ENCODE measurements at places on chromosomes 7 and 10.

DNA sequence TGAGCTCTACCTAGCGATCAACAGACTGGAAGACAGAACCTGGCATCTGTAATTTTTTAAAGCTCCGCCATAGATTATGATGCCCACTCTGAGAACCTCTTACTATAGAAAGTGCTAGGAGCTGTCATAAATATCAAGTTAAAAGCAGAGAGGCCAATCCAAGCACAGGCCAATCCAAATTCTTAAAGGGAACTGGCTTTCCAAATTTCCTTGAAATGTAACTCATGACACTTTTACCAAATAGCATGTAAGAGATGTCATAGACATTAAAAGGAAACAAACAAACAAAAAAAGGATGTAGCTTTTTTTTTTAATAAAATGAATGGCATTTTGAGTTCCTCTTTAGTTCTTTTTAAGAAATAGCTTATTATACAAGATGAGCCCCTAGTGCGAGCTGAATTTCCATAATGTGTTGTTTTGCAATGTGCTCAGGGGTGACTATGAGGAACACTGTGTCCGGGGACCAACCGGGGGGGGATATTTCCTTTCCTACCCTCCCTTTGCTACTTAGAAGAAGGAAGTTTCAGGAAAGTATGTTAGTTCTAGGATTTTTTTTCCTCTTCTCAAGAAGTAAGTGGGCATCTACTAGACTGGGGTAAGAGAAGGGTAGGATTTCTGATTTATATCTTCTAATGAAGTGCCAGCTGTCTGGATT is 23.7 kb upstream of the MRC1 start:
- no peak for DNase-seq

GRCh38 chr10:92327445-92328433 is 36.8 kb downstream of the MARCHF5 start:
- no peak for DNase-seq

GRCh38 chr7:17640730-17641377 is 299.4 kb downstream of the SNX13 start:
- DNase-seq, result no peak

DNA sequence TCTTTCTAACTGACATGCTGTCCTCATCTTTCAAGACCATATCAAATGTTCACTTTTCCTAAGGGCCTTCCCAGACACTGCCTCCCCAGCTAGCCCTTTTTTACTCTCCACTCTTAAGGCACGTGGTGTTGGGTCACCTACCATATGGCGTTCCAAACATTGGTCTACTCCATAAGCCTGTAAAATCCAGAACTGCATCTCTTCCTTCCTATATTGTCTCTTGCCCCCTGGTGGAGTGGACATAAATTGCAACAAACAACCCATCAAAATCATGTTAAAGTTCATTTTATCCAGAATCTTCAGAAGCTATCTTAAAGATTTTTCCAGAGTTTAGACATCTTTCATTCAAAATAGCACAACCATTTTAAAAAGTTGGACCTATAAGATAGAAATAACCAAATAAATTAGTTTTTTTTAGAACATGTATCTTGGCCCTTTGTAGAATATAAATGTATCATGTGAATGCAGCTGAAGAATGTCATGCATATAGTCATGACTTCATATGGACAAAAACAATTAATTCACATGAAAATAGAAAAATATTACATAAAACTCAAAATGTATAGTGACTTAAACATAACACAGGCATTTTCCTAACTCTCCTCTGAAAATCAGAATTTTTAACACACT is 180.6 kb upstream of the CHRM2 start:
- DNase-seq, result no peak

DNA sequence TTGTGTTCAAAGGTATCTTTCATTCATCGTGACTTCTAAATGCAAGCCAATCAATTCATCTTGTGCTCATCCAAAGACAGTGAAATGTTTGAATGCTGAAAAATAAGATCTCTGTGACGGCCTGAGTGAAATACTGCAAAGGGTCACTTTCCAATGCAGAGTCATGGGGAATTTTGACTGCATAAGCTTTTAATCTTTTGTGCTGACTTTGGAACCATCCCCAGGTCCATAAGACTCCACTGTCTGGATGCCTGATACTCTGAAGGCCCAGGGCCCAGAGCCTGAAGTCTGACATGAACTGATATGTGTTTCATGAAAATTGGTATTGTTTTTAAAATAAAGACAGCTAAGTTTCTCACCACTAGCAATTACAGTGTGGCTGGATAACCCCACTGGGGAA is 39.0 kb downstream of the PPP1R3C start:
- no peak for DNase-seq

DNA sequence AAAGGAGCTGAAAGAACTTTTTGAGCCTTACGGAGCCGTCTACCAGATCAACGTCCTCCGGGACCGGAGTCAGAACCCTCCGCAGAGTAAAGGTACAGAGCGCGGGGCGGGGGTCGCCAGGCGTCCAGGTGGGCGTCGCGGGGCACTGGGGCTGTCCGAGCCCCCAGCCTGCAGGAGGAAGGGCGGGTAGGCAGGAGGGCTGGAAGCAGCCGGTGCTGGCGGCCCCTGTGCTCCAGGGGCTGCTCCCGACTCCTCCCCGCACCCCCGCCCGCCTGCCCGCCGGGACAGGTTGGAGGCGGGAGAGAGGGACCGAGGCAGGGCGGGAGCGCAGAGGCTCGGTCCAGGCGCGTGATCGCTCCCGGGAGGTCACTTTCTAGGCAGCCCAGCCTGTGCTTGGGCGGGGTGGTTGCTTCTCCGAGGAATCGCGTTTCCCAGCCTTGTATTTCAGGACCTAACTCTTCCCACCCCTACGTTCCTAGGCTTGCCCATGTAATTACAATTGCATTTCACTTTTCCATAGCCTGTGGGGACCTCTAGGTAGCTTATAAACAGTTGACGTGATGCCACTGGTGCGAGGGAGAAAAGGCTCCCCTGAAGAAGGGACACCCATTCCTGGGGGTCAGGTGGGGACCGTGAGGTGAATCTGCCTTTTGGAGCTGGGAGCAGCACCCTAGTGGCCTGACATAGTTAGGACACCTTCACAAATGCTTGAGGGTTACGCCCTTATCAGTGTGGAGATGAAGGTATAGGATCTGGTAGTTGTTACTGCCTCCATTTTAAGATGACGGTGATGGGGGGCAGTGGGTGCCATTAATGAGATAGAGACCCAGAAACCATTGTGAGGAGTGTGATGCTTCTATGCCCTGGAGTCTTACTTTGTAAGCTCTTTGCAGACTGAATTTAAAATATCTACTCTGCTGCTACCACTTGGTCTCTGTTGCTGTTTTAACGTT is 148.2 kb downstream of the CELF2 start:
- DNase-seq, result no peak
